ENCODE measurements at places on chromosomes 6 and 20. TPM values are rescaled to one million over a fixed set of nuclear protein-coding genes. Genes with fewer than 3 reads are reported as not detected.

Gene CPNE5
- 66.1 TPM for total RNA-seq

- peak; percentile 58 for DNase-seq
These were observed 72.6 kb upstream of the DUSP22 start for GRCh38 chr6:219641-220198.

- no peak for DNase-seq
These were observed 30.8 kb downstream of the KDM1B start for GRCh38 chr6:18186033-18186432.

GRCh38 chr6:31575952-31576685, 754 bp downstream of the TNF start:
- no peak for DNase-seq

Data from heart right ventricle (tissue), 16 donors.